ENCODE measurements at places on chromosomes 12 and 14. TPM values are rescaled to one million over a fixed set of nuclear protein-coding genes. Genes with fewer than 3 reads are reported as not detected.

GRCh38 chr12:78795934-78796445, 68.6 kb upstream of the SYT1 start:
- DNase-seq, result no peak

DNA sequence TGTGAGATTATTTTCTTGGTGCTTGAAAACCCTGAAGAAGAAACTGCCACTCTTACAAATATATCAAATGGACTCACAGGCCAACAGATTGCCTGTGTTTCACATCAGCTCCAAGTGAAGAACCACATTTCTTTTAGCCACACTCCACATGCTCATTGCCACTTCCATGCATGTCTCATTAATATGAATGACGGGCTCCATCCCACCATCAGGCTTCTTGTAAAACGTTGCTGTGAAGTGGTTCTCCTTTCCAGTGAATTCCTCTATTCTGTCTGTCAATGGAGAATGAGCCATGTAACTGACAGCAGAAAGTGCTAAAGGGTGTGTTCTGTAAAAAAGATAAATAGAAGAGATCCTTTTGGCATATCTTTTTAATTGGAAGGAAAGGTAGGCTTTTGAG, 188.2 kb upstream of the RMST start:
- no peak for DNase-seq

The KRT81 gene
- 2.7 TPM for total RNA-seq

- no peak for DNase-seq
Measured at GRCh38 chr14:75826599-75826998, 155.2 kb downstream of the TGFB3 start.

- DNase-seq, result no peak
Measured at GRCh38 chr14:101369916-101370592, 191.2 kb upstream of the DIO3 start.

GRCh38 chr12:105166736-105167135, 59.2 kb downstream of the WASHC4 start:
- no peak for DNase-seq

The SMIM41 gene
- under 0.01 TPM for total RNA-seq

DNA sequence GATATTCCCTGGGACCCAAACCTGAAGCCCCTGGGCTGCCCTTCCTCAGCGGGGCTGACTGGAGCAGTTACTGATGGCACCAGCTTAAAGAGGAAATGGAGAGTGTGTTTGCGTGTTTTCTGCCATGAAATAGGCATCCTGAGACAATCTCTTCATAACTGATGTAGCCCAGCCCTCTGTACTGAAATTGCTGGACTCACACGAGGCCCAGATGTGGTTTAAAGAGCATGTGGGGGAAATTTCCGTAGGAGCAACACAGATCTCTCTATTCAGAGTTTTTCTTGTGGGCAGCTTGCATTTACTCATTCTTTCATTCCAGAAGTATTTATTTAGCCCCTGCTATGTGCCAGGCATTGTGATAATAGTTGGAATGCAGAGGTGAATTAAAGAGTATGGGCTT, 782.1 kb upstream of the TBX3 start:
- no peak for DNase-seq

The GSG1 gene
- total RNA-seq, result under 0.01 TPM

The OTX2 gene
- not detected for total RNA-seq

The DHRS1 gene
- 31.0 TPM for total RNA-seq

GRCh38 chr12:131800594-131801135, 27.5 kb upstream of the MMP17 start:
- no peak for DNase-seq

GRCh38 chr12:20351406-20351805, 16.9 kb upstream of the PDE3A start:
- no peak for DNase-seq

The GLT1D1 gene
- under 0.01 TPM for total RNA-seq

- DNase-seq, result no peak
Measured at GRCh38 chr14:23624830-23625404, 11.2 kb upstream of the DHRS2 start.

The NPFF gene
- total RNA-seq, result not detected

GRCh38 chr12:106288494-106289195, 13.9 kb upstream of the TCP11L2 start:
- no peak for DNase-seq

- no peak for DNase-seq
Measured at GRCh38 chr12:131112021-131112420, 158.3 kb downstream of the ADGRD1 start.

The MYH6 gene
- under 0.01 TPM for total RNA-seq

The SLC7A7 gene
- total RNA-seq, result 1.9 TPM

- DNase-seq, result no peak
Measured at GRCh38 chr12:100904270-100904669, 109.7 kb downstream of the ANO4 start.

- no peak for DNase-seq
Measured at GRCh38 chr12:79085106-79085682, 220.6 kb downstream of the SYT1 start.

DNA sequence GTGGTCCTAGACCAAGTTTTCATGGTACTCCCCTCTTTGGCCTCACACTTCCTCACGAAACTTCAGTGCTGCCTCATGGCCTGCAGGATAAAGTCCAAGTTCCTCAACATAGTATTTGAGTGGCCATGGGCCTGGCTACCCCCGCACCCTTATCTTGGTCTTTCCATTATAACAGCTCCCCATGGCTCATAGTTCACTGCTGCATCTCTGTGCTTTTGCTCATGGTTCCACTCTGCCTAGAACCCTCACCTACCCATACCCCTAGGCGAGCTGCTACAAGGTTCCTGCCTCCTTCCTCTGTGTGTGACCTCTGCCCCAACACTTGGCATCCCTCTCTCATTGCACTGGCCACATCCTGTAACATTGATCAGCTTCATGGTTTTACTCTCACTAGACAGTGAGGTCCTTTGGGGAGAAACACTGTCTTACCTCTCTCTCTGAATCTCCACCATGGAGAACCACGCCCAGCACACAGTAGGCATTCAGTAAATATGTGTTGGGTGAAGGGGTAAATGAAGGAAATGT, 158.9 kb downstream of the GPR65 start:
- no peak for DNase-seq

The ALX1 gene
- total RNA-seq, result not detected

DNA sequence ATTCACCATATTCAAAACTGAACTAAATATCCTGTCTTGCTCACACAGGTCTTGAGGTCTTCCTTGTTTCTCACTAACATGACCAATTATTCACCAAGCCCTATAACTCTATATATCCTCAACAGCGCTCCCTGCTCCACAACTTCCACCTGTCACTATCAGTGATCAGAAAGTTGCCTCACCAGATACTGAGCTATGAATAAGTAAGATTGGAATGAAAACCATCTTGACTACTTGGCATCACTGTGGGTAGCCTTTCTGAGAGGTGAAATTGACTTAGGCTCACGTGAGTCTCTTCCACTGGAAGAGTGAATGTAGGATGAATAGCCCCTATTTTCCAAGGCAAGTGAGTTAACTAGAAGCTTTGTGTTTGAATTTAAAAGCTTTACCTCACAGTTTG, 167.1 kb downstream of the PIK3C2G start:
- DNase-seq, result no peak

GRCh38 chr14:103377522-103378037, 7.6 kb upstream of the MARK3 start:
- no peak for DNase-seq

The KANSL2 gene
- total RNA-seq, result 96.9 TPM

GRCh38 chr12:76265424-76266180, 82.6 kb downstream of the BBS10 start:
- no peak for DNase-seq

DNA sequence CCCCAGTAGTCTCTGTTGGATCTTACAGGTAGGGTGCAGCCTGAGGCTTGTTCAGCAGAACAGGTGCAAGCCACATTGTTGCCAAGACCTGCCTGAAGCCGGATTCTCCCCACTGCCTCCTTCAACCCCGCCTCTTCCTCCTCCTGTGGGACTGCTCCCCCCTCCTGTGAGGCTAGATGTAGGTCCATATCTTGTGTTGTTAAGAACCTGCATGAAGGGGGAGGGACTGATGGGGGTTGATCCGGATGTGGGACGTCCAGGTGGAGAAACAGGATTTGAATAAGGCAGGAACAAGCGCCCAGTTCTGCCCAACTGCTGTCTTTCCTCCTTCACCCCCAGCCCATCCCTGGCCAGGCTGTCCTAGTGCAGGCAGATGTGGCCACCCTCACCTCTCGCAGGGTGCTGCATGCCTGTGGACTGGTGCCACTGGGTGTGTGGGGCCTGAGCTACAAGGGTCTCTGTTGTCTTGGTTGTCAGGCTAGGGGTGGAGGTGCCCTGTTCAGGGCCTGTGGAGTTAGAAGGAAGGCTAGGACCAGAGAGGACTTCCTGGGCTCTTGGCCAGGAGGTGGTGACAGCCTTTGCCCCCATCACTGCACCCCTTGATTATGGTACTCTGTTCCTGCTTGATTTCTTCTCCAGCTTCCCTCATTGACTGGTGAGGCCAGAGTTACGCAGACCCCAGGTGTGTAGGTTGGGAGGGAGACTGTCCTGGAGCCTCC, 1.4 kb downstream of the NR4A1 start:
- DNase-seq, result no peak

DNA sequence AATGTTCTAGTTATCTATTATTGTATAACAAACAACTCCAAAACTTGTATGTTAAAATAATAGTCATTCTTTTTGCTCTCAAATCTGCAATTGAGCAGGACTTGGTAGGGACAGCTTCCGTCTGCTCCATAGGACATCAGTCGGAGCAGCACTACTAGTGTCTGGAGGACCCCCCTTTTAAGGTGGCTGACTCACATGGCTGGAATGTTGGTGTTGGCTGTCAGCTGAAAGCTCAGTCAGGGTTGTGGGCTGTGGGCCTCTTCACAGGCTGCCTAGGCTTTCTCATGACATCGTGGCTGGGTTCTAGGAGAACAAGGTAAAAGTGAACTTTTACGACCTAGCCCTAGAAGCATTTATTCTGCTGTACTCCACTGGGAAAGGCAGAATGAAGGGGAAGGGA, 160.6 kb downstream of the ANO4 start:
- DNase-seq, result no peak

DNA sequence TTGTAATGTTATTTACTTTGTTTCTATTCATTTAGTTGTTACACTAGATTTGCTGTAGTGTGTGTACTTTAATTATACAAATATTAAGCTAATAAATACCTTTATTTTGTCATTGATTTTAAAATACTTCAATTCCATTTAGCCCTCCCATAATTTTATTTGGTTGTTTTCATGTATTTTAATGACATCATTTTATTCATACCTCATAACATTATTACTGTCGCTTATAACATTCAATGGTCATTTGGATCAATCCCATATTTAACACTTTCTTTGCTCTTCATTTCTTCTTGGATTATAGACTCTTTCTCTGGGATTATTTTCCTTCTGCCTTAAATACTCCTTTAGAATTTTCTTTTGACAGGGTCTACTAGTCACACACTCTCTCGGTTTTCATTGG, 86.6 kb upstream of the CAND1 start:
- DNase-seq, result no peak

The SLC4A8 gene
- 5.1 TPM for total RNA-seq

DNA sequence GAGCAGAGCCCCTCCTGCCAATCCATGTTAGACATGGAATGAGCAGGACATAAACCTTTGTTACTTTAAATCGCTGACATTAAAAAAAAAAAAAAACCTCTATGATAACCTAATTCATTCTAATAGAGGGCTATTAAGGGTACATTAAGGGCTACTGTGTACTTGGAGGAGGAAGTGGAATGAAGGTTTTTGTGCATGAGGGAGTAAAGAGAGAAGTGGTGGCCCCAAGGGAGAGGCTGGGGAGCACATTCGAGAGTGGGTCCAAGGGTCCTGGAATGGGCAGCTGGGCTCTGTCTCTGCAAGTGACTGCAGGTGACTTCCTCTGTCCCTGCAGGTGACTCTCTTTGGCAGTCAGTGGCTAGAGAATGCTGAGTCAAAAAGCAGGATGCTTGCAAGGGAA, 32.1 kb upstream of the PTGDR start:
- DNase-seq, result no peak

DNA sequence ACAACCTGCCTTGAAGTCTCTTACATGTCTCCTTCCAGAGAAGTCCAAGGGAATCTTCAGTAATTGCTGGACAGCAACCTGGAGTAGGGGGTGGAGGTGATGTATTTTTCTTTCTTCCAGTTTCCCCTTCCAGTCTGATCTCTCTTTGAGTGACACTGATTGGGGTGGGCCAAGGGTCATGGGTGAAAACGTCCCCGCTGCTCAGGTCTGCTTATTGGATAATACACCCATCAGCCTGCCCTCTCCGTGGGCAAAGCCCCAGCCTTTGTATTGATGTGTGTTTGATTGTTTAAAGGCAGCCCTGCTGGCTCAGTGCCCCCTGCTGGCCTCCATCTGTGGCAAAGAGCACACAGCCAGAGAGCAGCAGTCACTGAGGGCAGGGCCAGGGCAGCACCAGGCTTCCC, 35.7 kb upstream of the ATP2A2 start:
- no peak for DNase-seq

DNA sequence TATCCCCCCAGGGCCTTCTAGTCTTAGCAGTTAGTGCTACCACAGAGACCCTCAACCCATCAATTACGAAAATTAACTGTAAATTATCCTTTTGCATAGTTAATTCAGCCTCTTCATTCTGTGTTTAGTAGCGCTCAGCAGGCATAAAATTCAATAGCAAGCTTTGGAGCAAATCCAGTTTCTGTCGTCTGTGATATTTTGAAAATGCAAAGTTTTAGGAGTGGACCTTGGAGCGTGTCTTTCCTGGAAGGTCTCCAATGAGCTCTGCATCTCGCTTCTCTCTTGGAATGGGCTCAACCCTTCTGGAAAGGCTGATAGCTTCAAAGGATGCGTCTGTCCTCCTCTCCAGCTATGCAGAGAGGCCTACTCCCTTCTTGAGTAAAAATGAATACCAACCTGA, 222.9 kb downstream of the SLC15A4 start:
- DNase-seq, result no peak

GRCh38 chr12:100141998-100142850, 450 bp downstream of the BLTP3B start:
- DNase-seq, result no peak

The ZFHX2 gene
- total RNA-seq, result 0.81 TPM
